ENCODE measurements at places on chromosomes 3 and 15.

GRCh38 chr15:77010312-77010686 is 15.4 kb downstream of the PSTPIP1 start:
- DNase-seq, result no peak

- peak; percentile 20 for DNase-seq
These were observed 53.6 kb downstream of the RHCG start for GRCh38 chr15:89442671-89443307.

GRCh38 chr3:56060521-56061278 is 407.6 kb downstream of the ERC2 start:
- DNase-seq, result no peak

DNA sequence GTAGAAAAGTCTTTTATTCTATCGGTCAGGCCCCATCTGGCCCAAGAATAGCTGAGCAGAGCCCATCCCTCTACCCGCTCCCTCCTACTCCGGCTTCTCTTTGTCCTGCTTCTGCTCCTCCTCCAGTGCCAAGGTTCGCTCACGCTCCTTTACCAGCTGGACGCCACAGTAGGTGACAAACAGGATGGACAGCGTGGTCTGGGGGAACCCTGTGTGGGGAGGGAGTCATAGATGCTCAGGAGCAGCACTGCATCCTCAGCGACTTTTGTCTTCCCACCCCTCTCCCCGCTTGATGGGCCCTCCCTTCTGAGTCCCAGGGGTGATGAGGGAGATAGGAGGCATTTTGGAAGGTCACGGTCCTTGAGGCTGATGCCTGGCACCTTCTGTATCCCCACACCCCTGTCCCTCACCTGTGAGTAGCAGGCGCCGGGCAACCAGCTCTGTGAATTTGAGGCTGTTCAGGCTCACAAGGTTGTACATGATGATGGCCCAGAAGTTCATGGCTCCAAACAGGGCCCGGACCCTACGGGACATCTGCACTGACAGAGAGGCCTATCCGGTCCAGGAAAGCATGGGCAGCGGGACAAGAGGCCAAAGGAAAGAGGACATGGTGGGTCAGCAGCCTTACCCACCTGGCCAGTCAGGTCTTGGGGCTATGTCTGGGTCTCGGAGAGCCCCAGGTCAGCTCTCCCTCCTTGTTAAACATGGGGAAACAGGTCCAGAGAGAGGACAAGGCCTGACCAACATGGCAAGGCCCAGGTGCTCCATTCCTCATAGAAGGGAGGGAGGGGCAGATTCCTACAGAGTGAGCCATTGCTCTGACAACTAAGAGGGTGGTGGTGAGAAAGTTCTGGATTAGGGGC is 7.6 kb downstream of the KLHL40 start:
- no peak for DNase-seq

- peak; percentile 74 for DNase-seq
These were observed 296.1 kb downstream of the LSAMP start for GRCh38 chr3:116148881-116149851.

GRCh38 chr3:131804565-131805133 is 230.2 kb downstream of the CPNE4 start:
- no peak for DNase-seq

DNA sequence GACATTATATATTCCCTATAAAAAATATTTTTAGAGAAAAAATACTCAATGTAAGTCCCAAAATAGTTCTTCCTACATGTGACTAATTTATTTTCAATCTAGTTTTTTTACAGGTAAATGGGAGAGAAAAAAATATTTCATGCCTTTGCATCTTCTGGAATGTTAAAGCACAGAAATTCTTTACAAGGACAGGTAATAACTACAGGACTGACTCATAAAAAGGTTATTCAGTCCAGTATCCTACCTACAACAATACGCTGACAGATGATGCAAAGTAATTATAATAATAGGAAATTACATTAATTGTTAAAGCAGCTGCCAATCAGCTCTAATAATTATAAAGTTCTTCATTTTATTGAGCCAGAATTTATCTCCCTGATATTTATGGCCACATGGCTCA is 147.5 kb downstream of the MYO9A start:
- no peak for DNase-seq

GRCh38 chr3:13280122-13280790 is 139.9 kb downstream of the NUP210 start:
- DNase-seq, result no peak

DNA sequence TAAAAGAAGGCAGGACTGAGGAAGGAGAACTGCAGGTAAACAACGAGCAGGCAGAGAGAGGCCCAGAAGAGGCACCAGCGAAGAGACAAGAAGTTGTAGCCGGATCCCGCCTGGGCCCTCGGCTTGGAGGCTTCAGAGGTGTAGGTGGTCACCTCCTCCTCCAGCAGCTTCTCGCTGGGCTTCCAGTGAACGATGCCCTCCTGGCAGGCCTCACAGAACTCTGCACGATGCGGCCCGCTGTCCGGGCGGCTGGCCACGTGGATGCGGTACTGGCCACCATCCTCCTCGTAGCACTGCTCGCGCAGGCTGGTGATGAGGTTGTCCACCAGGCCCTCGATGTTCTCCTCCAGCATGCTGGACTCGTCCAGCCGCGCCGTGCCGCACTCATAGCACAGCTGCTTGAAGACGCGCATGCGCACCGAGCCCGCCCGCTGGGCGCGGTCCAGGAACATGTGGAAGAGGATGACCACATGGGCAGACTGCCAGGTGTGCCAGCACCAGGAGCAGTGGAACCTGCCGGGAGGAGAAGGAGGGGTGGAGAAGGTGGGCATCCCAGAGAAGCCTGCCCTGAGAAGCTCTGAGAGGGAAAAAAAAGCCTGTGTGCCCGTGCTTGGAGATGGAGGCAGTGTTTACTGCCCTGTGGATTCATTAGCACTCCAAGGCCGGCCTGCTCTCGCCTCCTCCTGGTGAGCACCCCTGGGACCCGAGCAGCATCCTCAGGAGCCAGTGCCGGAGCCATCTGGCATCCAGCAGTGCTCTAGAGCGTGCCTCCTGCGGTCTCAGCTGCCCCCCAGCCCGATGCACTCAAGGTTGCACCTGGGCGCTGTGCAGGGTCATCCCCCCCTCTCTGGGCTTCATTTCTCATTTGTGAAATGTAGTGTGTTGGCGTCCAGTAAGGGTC is 3.6 kb downstream of the RTP2 start:
- no peak for DNase-seq

DNA sequence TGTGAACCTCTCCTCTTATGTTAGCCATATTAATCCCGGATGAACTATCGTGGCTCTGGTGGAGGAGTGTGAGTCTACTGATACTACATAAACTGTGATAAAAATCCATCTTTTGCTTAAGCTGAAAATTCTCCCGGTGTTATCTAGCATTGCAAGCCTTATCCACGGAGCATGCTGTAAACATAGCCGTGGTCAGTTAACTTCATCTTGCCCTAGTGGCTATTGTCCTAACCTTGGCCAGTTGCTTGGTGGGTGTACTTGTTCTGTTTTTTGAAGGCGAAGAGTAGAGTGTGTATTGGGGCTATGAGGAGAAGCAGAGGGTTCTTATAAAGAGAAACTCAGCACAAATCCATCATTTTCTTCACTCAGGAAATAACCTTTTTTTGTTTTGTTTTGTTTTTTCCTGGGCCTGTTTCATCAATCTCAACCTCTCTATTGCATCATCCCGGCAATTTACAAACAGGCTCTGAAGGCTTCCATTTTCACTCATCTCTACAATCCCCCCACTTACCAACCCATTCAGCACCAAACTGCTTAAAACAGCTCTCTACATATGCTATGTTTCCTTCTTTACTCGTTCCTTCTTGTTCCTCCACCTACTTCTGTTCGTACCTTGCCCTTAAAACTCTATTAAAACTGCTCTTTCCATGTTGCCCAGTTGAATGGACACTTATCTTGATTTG is 135.5 kb upstream of the PTX3 start:
- DNase-seq, result no peak

- no peak for DNase-seq
These were observed 139.7 kb upstream of the HES1 start for GRCh38 chr3:193996221-193996620.

GRCh38 chr15:95620934-95621579 is 709.4 kb upstream of the NR2F2 start:
- peak; percentile 10 for DNase-seq

DNA sequence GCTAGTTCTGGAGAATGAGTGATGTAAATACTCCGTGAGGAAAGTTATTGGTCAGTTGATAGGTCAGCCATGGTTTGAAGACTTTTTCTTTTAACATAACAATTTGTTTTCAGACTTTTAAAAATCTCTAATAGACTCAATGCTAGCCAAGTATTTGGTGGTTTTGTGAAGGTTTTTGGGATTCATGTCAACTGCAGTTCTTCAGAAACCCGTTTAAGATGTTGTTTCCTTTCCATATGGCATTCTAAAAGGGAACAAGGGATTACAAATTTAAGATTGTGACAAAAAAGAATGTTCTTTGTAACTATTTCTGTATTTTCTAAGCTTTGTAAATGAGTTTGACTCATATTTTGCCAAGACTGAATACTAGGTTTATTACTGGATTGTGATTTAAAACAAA is 281.7 kb upstream of the COL8A1 start:
- DNase-seq, result no peak

- DNase-seq, result peak; percentile 12
These were observed 4.0 kb downstream of the GCSAM start for GRCh38 chr3:112128843-112129727.

DNA sequence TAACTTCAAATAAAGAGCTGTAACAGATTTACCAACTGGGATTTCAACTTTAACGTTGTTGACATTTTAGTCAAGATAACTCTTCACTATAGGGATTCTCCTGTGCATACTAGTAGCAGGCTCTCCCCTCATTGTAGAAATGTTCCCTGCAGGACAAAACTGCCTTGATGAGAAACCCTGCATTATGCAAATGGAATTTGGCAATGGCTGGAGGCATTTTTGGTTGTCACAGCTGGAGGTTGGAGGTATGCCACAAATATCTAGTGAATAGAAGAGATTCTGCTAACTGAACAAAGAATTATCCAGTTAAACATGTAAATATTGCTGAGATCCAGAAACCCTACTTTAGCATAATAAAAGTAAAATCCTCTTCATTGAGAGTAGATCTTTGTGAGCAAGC is 928.8 kb upstream of the ALCAM start:
- peak; percentile 84 for DNase-seq

- no peak for DNase-seq
These were observed 19.8 kb downstream of the CMTM7 start for GRCh38 chr3:32411442-32411841.

Data from fibroblast of lung (primary cell).